Erythroblast (primary cell): ENCODE measurements at places on chromosomes 12 and 14.

- no peak for DNase-seq
Measured at GRCh38 chr12:75905922-75906321, 125.7 kb downstream of the PHLDA1 start.

- DNase-seq = no peak
Measured at GRCh38 chr14:60512973-60513571, 4.1 kb downstream of the SIX6 start.

GRCh38 chr12:77189458-77189857, 124.1 kb upstream of the E2F7 start:
- DNase-seq = no peak

DNA sequence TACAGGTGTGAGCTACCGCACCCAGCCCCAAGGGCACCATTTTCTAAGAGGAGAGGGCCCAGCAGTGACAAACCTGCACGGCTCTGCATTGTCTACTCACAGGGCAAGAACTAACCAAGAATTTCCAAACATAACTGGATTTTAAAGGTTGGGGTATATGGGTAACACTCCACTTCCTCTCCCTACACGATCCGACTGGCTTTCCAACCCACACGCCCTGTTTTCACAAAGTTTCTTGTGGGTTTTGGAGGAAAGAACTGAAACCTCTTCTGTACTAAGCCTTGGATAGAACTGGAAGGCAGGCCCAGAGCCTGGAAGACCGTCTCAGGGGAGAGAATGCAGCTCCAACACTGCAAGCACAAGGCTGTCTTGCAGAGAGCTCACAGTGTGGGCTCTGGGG, 24.9 kb downstream of the SNRNP35 start:
- no peak for DNase-seq

DNA sequence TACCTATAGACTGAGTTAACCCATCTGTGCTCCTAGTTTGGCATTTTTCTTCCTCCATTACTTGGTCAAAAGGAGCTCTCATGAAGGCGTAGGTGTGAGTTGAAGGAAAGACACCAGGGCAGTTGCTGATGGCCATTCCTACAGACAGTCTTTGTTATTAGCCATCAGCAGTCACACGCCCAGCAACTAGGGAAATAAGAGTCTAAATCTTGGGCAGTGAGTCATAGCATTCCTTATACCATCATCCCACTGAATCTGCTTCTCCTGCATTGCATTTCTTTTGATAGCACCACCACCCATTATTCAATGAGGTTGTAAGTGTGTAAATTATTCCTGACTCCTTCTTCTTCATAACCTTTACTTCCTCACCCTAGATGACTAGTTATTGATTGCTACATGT, 150.9 kb upstream of the IGF1 start:
- no peak for DNase-seq

DNA sequence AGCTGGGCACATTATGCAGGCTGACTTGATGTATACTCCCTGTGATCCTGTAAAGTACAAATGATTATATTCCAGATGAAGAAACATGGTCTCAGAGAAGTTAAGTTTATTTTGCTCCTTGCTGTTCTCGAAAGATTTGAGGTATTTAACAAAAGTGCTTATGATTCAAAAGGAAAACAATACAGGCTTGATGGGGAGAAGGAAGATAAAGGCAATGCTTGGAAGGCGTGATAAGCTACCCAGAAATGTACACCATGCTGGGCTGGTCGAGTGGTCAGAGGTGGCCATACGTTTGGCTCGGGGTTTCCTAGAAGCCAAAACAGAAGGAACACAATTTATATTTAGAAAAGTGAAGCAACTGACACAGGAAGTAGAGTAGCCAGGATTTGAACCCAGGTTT, 201.0 kb downstream of the KTN1 start:
- DNase-seq = no peak

GRCh38 chr14:83757916-83758315, 1772.0 kb upstream of the FLRT2 start:
- DNase-seq = no peak

GRCh38 chr14:86430853-86431252, 900.9 kb downstream of the FLRT2 start:
- DNase-seq = no peak

- DNase-seq = no peak
Measured at GRCh38 chr12:43060742-43061141, 471.2 kb upstream of the PRICKLE1 start.

DNA sequence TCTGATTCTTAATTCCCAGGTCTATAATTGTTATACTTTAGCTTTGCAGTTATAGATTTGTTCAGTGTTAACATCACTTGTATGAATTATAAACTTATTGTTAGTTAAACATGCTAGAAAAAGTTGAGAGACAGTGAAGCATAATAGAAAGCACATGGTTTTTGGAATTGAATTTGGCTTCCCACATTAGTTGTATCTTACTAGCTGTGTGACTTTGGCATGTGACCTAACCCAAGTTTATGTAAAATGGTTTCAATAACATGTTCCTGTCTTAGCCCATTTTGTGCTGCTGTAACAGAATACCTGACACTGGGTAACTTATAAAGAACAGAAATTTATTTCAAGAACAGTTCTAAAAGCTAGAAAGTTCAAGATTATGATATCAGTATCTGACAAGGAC, 146.3 kb downstream of the PDE3A start:
- DNase-seq = no peak

GRCh38 chr14:105448706-105449111, 25.9 kb upstream of the CRIP2 start:
- peak; percentile 73 for DNase-seq

DNA sequence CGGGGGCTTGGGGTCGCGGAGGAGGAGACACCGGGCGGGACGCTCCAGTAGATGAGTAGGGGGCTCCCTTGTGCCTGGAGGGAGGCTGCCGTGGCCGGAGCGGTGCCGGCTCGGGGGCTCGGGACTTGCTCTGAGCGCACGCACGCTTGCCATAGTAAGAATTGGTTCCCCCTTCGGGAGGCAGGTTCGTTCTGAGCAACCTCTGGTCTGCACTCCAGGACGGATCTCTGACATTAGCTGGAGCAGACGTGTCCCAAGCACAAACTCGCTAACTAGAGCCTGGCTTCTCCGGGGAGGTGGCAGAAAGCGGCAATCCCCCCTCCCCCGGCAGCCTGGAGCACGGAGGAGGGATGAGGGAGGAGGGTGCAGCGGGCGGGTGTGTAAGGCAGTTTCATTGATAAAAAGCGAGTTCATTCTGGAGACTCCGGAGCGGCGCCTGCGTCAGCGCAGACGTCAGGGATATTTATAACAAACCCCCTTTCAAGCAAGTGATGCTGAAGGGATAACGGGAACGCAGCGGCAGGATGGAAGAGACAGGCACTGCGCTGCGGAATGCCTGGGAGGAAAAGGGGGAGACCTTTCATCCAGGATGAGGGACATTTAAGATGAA, 630 bp downstream of the FOS start:
- DNase-seq = peak; percentile 82

DNA sequence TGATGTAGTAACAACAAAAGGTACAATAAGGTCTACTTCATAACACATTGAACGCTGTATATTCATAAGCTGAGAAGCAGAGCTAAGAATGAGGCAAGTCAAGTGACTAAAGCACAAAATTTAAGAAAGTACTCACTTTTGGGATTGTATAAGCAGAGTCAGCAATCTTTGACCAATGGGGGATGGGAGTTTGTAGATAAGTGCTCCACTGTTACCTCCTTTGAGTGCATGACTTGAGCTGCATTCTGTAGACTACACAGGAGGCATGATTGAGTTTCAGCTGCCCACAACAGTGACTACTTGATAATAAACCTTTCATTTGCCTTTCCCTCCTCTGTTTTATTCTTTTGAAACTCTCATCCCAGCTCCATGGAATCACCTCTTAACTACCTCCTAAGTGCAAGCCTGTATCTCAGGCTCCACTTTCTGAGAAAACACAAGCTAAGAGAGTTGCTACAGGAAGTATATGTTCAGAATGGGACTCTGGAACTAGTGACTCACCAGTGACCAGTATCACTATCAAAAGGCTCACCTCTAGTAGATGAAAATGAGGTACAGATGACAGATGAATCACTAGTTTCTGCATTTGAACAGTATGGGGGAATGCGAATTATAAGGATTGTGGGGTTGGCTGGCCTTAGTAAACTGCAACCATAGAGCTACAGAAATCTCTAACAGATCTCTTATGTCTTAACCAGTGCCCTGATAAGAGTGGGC, 49.2 kb downstream of the SLC35F4 start:
- no peak for DNase-seq

DNA sequence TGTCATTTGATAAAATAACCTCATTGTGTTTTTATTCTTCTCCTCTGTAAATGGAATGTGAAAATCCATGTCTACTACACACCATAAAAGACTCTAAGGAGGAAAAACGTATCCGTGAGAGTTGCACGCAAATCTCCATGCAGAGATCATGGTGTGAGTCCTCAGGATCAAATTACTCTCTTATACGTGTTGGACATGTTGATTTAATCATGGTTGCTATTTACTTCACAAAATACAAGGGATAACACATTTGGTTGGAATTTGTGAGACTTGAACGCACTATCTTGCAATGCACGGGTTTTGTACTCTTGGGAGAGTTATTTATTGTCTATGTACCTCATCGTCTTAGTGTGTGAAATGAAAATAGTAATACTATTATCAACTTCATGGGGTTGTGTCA, 128.0 kb upstream of the RASSF8 start:
- no peak for DNase-seq

- peak; percentile 25 for DNase-seq
Measured at GRCh38 chr14:93186466-93186865, 1.3 kb downstream of the LYSET start.

- no peak for DNase-seq
Measured at GRCh38 chr12:75548879-75549278, 37.5 kb upstream of the KRR1 start.

DNA sequence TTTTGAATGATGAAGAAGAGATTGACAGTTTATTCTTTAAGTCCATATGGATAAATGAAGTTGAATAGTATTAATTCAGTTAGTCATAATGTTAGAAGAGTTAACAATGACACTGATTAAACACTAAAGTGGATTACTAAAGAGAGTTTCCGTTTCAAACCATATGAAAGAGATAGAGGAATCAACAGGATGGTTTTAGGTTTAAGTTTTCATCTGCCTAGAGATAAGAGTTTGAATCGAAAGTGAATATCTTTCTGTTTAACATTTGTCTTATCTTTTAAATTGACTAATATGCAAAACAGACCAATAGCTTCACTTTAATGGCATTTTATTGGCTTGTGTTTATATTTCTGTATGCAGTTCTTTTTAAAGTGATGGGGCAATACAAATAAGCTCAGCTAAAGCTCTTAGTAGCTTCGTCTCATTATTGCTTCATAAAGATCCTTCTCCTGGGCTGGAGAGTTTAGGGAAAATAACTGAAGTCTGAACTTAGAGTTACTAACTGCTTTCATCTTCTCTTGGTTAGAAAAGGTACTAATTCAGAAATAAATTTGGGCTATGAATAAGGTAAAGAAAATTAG, 66.0 kb downstream of the MIPOL1 start:
- no peak for DNase-seq

GRCh38 chr14:21098076-21098891, at the start of gene ZNF219:
Gene ZNF219, minus strand, starts transcription at chr14:21098655. Its CDS starts 5,064 bp downstream, at chr14:21093591.
- peak; percentile 67 for DNase-seq

DNA sequence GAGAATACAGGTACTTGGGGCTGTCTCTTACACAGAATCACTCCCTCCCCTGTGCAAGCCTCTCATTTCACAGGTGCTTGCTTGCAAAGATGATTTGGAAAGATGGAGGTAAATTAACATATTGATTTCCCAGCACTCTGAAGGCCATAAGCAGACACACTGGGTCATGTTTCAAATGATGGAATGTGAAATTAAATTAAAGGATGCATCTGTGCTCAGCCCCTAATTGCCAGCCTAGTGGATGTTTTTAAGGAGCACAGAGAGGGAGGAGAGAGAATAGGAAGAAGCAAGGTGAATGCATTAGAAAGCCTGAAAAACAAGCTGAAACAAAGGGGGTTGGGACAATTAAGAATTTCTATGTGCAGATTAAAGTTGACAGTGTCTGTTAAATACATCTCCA, 96.1 kb upstream of the GRIP1 start:
- DNase-seq = no peak

DNA sequence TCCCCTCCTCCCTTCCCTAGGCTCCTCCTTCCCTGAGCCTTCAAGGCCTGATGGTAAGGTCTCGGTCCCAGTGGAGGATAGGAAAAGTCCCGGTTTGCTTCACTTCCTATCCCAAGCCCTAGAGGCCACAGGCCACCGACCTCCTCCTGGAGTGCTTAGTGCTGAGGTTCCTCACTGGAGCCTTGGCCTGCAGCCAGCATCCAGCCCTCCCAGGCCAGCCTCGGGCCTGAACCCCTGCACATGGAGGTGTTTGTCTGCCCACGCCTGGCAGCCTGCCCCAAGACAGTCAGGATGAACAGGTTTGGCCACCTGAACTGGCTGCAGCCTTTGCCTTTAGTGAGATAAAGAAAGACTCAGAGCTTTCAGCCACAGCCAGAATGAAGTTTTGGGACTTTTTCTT, 15.8 kb upstream of the KRT7 start:
- no peak for DNase-seq

GRCh38 chr12:92675092-92675865, 27.5 kb upstream of the PLEKHG7 start:
- DNase-seq = no peak

GRCh38 chr14:64681796-64682710, 22.2 kb upstream of the PLEKHG3 start:
- no peak for DNase-seq

- DNase-seq = peak; percentile 17
Measured at GRCh38 chr14:96662116-96662970, 134.8 kb upstream of the VRK1 start.

DNA sequence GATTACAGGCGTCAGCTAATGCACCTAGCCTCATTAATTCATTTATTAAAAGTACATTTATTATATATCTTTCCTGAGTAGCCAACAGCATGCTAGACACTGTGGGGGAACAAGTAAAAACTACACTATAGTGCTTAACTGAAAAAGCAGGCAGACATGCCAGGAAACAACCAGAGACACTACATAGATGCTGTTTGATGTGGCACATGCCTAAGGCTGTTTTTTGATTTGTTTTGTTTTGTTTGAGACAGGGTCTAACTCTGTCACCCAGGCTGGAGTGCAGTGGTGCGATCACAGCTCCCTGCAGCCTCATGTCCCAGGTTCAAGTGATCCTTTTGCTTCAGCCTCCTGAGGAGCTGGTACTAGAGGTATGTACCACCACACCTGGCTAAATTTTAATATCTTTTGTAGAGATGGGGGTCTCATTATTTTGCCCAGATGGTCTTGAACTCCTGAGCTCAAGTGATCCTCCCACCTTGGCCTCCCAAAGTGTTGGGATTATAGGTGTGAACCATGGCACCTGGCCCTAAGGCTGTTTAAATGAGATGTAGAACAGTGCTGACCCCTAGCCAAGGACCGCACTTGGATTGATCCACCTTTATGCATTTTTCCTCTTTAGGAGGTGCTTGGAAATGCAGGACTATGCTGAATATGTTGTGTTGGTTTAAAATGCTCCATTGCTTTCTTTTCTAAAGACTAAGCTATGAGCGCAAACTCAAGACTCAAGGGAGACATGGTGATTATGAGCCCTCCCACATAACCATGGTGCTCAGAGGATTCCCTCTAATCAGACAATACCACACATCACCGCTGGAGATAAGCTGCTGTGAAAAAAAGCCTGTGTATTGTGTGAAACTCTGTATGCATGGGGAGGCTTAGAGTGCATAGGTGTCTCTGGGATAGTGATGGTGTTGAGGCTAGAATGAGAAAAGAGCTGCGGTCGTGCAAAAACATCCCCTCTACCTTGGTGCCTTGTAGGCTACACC, 10.5 kb upstream of the C14orf93 start:
- DNase-seq = peak; percentile 63

- no peak for DNase-seq
Measured at GRCh38 chr12:56257491-56258067, 605 bp downstream of the ANKRD52 start.

GRCh38 chr12:18146363-18146762, 56.4 kb upstream of the RERGL start:
- DNase-seq = no peak
